ENCODE measurements at places on chromosomes 1 and 21.

- DNase-seq = no peak
Measured at GRCh38 chr1:223198628-223198965, 55.5 kb upstream of the TLR5 start.

- DNase-seq = no peak
Measured at GRCh38 chr1:174786760-174787159, 213.0 kb upstream of the CACYBP start.

DNA sequence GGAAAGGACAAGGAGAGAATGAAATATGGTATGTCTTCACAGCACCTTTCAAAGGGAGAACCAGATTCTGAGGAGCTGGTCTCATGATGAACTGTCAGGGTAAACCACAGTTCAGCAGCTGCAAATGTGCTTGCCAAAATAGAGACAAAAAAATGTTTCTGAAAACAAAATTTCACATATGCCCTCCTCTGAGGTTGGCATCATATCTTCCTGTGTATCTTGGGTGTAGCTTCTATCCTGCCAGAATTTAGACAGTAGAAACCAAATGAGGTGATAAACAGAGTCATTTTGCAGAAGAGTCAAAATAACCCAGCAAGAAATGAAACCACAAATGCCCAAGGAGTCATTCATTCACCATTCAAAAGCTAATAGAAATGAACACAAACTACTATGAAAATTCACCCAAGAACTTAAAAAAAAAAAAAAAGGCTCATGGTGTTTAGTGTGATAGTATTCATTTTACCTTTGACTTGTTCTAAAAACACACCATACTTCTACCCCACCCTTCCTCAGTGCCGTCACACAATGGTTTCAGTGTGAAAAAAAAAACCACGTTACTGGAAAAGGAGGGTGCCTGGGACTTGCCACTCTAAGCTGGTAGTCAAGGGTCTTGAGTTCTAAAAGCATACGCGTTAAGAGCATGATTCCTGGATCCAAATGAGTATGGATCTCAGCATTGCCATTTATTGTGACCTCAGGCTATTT is 18.5 kb downstream of the SELL start:
- no peak for DNase-seq

GRCh38 chr1:193799948-193800690 is 613.7 kb upstream of the B3GALT2 start:
- DNase-seq = no peak

Data from nucleus accumbens (tissue), 56 donors.